ENCODE measurements at places on chromosomes 6 and 20.
A peak's percentile ranks its signal among the peaks of the same experiment; 100 is the strongest.

DNA sequence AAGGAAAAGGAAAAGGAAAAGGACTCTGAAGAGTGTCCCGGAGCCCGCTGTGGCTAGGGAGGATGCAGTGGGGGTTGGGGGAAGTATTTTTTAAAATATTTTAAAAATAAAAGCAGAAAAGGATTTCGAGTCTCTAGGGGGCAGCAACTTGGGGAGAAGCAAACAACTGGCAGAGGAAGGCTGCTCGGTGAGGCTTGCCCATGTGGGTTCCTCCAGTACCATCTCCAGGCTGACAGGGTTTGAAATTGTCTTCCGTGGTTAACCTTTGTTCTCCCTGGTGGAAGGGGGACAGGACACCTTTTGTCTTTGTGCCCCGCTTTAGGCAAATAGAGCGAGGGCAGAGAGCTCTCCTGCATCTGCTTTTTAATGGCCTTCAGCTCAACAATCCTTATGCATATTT is 60.4 kb upstream of the SNX9 start:
- DNase-seq, result no peak

GRCh38 chr20:2237059-2237458 is 58.7 kb upstream of the TGM3 start:
- DNase-seq, result no peak

- DNase-seq, result no peak
Measured at GRCh38 chr20:63791497-63792156, 39.4 kb downstream of the ZBTB46 start.

GRCh38 chr20:59006864-59007664 is at the start of gene CTSZ:
TSS of gene CTSZ (minus strand) at chr20:59007254. CDS start at chr20:59007128, 126 bp downstream.
- DNase-seq, result no peak

- DNase-seq, result no peak
Measured at GRCh38 chr20:62540504-62540903, 64.7 kb upstream of the GATA5 start.

GRCh38 chr20:35773154-35773751 is 1.4 kb downstream of the PHF20 start:
- no peak for DNase-seq

- DNase-seq, result no peak
Measured at GRCh38 chr6:75396005-75396800, 97.4 kb downstream of the FILIP1 start.

GRCh38 chr20:31488115-31488514 is 13.0 kb downstream of the REM1 start:
- no peak for DNase-seq

GRCh38 chr6:106511288-106512047 is 117.8 kb downstream of the RTN4IP1 start:
- no peak for DNase-seq

DNA sequence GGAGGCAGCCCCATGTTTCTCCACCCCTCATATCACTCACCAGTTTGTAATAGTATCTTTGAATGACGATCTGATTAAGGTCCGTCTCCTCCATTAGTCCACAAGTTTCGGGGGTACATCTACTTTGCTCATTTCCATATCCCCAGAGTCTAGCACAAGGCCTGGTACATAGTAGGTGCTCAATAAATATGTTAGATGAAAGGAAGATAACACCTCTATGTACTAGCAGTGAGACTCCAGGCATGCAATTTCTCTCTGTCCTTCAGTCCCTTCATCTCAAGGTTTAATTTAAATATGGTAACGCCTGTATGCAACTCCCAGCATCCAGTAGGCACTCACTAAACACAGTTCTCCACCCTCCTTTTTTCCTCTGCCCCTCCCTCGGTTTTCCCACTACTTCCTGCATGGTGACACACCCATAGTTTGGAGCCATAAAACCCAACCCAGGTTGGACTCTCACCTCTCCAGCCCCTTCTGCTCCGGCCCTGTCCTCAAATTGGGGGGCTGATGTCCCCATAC is 461 bp upstream of the HNF4A start:
- DNase-seq, result no peak

DNA sequence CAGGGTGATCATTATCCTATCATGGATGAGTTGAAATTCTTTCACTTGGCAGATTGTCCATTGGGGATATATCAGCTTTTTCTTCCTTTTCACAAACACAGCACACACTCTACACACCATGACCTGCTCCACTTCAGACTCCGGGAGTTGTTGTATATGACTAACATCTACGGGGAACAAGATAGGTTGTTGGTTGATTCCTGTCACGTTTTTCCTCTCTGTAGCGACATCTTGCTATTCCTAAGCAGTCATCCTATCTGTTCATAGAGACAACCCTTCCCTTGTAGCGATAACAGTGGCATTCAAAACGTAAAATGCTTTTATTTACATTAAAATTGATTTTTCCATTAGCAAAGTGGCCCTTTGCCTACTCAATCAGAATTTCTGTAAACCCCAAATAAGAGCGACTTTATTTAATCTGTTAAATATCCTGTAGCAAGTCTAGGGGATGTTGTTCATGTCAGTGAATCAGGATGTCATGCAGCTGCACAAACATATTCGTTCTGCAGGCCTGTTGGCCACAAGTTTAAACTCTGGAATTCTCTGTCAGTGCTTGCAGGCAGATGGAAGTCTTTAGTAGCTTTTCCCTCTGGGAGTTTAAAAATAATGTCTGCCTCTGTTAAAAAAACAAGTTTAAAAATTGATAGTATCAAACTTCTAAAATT is 23.1 kb downstream of the PHACTR2 start:
- no peak for DNase-seq

GRCh38 chr6:110557199-110557598 is 80.8 kb upstream of the SLC22A16 start:
- no peak for DNase-seq

GRCh38 chr6:149840345-149841075 is 23.6 kb downstream of the LRP11 start:
- DNase-seq, result peak; percentile 11

GRCh38 chr20:38228436-38228835 is 32.1 kb downstream of the KIAA1755 start:
- DNase-seq, result no peak

GRCh38 chr6:144955859-144956258 is 670.7 kb downstream of the UTRN start:
- DNase-seq, result no peak

GRCh38 chr6:18676548-18676947 is 289.4 kb downstream of the RNF144B start:
- DNase-seq, result no peak

GRCh38 chr6:38155144-38155543 is 335.6 kb downstream of the ZFAND3 start:
- DNase-seq, result no peak

GRCh38 chr20:53918949-53919361 is 151.4 kb downstream of the BCAS1 start:
- DNase-seq, result no peak

GRCh38 chr6:170049641-170050561 is 241.0 kb downstream of the DLL1 start:
- DNase-seq, result no peak

GRCh38 chr6:122788208-122788607 is 850 bp upstream of the SMPDL3A start:
- no peak for DNase-seq

Data from stimulated activated CD8-positive, alpha-beta memory T cell treated with anti-CD3 and anti-CD28 coated beads, Interleukin-7, amount 100 ng/mL, for 48 hours (primary cell).